ENCODE measurements at places on chromosomes 16 and 17.

DNA sequence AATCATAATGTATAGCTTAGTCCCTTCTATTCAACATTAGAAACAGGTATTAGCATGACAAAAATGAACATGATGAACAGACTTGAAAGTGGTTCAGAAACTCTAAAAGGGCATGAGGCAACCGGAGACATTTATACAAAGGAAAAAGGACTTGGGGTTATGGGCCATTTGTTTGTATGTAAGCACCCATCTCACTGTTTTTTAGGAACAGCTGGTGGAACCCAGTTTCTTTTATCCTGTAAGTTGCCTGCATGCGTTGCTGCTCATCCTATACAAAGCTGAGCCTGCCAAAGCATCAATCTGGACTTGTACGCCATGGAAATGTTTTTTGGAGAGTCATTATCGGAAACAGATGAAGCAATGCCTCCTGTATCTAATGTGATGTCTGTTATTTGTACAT lies 72.3 kb upstream of the NACA2 start:
- no peak for DNase-seq

GRCh38 chr17:75637143-75637538 lies 3.9 kb downstream of the SMIM5 start:
- DNase-seq, result no peak

DNA sequence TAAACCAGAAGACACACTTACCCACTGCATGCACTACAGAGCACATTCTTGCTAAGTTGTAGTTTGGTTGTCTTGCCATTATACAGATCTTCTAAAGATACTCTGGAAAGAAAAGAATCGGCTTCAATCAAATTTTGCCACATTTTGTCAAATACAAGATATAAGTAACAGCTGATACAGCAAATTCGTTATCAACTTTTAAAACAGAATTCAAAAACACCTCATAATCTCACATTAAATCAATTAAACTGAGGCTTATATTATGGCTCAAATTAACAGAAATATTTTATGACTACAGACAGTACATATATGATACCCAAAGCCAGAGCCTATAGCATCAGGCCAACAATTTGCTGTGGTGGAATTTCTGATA lies 5.4 kb downstream of the DNAJA2 start:
- DNase-seq, result no peak

GRCh38 chr17:81032641-81033480 lies 2.1 kb upstream of the BAIAP2 start:
- DNase-seq, result no peak

DNA sequence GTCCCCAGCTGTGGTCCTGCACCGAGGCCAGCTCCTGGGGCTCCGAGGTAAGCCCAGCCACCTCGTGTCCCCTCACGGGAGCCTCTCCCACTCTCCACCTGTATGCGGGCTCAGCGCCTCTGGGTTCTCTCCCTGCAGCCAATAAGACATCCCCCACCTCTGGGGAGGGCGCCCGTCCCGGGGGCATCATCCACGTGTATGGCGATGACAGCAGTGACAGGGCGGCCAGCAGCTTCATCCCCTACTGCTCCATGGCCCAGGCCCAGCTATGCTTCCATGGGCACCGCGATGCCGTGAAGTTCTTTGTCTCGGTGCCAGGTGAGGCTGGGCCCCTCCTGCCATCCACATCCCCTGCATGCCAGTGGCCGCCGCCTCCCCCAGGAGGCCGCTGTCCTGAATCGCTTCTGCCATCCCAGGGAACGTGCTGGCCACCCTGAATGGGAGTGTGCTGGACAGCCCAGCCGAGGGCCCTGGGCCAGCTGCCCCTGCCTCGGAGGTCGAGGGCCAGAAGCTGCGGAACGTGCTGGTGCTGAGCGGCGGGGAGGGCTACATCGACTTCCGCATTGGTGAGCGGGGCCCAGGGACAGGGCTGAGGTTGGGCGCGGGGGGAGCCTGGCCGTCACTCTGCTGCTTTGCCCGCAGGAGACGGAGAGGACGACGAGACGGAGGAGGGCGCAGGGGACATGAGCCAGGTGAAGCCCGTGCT lies 3.1 kb downstream of the NME3 start:
- DNase-seq, result no peak

DNA sequence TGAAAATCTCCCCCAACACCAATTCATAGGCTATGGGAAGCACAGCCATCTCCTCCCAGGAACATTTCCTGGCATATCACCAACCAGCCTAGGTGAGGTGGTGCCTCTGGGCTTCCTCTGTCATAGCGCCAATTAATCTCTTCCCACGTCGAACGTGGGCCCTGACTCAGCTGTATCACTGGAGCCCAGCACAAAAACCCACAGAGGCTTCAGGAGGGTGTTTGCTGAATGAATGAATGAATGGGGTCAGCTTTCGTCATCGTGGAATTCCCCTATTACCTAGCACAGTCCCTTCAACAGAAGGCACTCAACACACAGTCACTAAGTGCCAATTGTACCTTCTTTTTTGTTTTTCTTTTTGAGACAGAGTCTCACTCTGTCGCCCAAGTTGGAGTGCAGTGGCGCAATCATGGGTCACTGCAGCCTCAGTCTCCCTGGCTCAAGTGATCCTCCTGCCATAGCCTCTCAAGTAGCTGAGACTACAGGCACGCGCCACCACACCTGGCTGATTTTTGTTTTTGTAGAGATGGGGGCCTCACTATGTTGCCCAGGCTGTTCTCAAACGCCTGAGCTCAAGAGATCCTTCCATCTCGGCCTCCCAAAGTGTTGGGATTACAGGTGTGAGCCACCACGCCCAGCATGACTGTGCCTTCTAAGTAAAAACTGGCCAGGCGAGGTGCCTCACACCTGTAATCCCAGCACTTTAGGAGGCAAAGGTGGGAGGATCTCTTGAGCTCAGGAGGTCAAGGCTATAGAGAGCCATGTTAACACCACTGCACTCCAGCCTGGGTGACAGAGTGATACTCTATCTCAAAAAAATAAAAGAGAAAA lies 4.1 kb downstream of the ZNF688 start:
- DNase-seq, result no peak

DNA sequence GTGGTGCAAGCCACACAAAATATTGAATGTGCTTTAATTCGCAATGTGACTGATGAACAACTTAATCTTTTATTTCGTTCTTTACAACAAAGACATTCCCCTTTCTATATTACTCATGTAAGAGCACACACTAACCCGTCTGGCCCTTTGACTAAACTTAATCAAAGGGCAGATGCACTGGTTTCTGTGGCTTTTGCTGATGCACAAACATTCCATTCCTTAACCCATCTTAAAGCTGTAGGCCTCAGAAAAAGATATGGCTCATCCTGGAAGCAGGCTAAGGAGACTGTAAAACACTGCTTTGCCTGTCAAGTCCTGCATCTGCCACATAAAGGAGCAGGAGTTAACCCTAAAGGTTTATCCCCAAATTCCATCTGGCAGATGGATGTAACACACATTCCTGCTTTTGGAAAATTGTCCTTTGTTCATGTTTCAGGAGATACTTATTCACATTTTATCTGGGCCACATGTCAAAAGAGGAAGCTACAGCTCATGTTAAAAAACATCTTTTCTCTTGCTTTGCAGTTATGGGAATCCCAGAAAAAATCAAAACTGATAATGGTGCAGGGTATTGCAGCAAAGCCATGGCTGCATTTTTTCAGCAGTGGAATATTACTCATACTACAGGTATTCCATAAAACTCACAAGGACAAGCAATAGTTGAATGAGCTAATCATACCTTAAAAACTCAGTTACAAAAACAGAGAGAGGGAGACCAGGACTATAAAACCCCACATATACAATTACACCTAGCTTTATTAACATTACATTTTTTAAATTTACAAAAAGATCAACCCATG lies 137.2 kb downstream of the AHSP start:
- no peak for DNase-seq

DNA sequence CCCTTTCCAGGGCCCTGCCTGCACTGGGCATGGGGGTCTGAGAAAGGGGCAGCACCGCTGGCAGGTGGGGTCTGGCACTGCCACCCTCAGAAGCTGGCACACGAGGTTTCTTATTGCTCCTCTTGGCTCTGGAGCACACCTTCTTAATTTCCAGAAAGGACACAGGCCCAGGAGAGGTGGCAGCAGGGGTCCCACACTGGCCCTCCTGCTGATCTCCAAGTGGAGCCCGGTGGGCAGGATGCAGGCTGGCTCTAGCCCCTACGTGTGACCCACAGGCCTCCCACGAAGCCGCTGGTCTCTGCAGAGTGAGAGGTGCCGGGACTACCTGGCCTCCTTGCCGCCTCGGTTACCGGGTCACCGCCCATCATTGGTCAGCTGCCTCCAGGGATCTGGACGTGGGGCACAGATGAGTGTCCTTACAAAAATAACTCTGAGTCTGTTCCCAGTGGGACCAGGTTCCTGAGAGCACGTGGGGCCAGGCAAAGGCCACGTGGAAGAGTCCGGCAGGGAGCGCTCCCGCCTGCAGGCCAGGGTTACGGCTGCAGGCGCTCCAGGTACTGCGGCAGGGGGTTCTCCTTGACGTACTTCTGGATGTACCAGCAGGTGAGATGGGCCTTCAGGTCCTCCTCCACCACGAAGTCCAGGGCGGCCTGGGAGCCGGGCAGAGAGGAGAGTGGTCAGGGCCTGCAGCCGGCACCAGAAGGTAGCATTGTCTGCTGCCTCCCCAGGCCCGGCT lies 10.3 kb downstream of the NATD1 start:
- no peak for DNase-seq

- DNase-seq, result no peak
These were observed 11.4 kb upstream of the APOH start for GRCh38 chr17:66240630-66241029.

- no peak for DNase-seq
These were observed 86.4 kb upstream of the HS3ST2 start for GRCh38 chr16:22727285-22728166.

GRCh38 chr16:68782198-68783174 lies 45.4 kb downstream of the CDH1 start:
- DNase-seq, result no peak

DNA sequence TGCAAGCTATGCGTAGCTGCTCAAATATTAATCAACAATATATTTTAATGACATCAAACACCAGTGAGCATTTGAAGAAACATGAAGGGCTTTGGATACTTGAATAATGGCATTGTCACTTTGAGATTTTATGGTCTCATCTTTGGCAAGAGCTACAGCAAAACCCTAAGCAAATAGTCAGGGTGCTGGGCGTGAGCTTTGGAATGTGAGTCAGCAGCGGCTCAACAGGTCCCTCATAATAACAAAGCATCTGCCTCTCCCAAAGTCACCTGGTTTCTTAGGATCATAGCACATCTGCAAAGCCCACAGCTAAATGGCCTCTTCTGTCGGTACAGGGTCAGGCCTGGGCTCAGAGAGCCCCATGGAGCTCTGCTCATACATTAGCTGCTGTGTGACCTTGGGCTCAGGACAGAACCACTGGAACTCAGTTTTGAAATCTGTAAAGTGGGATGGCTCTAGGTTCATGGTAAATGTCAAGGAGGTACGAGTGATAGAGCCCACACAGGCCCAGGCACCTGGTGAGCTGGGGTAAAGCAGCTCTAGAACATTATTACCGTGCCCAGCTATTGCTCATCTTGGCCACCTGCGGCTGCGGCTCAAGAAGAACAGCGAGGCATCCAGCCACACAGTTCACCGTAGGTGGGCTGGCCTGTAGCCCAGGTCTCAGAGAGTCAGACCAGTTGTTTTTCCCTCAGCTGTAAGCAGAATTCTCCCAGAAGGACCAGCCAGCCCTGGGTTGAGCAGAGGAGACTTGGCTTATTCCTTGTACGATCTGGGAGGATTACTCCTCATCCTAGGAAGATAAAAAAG lies 544.5 kb upstream of the CDH11 start:
- no peak for DNase-seq

DNA sequence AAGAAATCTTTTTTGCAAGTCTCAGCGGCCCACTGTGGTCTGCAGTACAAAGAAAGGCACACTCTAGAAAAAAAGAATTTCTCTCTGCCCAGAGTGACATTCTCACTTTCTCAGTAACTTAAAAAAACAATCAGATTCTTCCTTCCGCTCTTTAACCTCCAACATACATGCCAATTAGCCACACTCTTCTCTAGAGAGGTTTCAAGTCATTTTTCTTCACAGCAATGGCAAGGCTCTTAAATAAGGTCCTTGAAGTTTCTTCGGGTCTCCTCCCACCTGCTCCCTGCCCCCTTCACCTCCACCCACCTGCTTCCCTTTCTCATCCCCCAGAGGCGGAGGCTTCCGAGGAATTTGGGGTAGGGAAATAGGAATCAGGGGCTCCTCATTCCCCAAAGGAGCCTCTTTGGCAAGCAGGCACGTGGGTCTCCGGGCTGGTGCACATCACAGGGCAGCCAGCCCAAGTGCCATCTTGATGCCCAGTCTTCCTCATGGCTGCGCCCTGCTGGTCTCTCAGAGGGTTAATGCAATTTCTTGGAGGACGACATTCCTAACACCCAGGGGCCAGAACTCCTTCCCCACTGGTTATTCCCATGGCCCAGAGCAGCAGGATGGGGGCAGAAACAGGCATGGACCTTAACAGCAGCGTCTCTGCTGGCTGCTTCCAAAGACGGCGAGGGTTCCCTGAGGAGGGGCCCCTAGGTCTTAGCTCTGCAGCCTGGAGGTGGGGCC lies 855 bp upstream of the MEOX1 start:
- no peak for DNase-seq

DNA sequence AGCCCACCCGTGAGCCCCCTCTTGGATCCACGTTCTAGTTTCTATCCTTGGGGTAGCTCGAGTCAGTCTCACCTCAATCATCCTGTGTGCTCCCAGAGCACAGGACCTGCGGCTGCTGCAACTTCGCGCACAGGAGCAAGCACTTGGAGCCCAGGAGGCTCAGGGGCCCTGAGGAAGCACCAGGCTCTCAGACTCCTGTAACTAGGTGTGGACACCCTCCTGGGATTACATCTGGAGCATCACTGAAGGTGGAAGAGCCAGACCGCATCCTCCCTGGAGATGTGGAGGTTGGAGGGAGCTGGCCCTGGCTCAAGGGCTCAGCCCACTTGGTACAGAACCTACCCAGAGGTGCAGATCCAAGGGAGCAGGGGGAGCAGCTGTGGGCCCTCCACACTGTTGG lies 2.7 kb downstream of the HBQ1 start:
- DNase-seq, result no peak

DNA sequence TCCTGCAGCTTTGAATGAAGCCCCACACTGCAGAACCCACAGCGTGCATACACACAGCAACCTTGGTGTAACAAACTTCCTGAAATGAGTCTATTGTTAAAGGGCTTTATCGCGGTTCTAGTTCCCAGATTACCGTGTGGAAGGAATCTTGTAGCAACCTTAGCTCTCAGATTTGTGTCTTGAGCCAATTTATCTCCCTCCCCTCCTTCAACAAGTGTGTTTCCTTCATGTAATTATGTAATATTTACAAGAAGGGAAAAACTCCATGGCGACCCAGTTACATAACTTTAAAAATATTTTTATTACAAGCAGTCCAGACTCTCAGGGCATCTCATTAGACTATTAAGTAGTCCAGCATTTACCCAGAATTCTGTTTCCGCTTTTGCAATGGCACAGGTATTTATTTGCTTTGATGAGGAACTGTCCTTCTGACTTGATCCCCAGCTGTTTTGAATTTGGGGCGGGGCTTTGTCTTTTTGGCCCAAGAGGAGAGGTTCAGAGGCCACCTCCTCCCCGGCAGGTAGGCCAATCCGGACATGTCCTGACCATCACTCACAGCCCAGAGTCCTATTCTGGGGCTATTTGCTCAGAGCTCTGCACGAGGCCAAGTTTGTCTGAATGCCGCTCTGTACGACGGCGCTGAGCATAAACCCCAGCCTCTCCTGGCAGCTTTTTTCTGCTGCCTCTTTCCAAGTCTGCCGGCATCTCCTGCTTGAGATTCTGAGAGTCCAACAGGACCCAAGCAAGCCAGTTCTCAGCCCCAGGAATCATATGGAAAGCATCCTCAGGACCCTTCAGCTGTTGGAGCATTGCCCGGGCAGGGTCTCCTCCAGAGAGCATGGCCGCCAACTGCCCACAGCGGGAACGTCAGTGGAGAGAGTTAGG lies 35.6 kb downstream of the CLEC16A start:
- no peak for DNase-seq
